ENCODE measurements at places on chromosomes 16 and 17.

DNA sequence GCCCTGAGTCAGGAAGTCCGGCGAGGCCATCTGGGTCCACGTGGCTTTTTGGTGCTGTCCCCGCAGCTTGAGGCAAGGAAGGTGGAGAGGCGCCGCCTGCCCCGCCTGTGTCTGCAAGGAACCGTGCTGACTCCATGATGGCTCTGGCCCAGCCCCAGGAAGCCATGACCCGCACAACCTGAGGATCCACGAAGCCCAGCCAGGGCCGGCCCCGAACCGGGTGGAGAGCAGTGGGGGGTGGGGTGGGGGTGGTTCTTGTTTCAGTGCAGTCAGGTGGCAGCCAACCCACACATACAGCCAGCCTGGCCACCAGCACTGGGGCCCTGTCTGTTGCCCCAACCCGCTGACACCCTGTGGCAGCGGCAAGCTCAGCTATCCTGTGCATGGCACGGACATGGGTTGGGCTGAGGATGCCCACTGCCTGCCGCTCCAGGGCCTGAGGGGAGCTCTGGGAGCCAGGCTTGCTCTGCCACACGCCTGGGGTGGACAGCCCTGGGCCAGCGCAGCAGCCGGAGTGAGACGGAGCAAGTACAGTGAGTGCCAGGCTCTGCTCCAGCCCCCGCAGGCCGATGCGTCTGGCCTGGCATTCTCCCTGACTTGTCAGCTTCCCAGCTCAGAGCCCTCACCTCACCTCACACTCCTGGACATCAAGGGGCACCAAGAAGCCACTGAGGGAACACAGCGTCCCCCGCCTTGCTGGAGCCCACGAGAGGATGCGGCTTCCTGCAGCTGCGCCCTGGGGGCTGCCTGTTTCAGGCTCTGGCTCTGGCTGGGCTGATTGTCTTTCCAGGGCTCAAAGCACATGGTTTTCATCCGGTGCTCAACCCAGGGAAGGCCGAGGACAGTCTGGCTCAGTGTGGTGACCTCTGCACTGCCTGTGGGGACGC is 68.8 kb downstream of the LMF1 start:
- no peak for DNase-seq

- DNase-seq, result no peak
Observed at GRCh38 chr17:33981711-33982601, 273.1 kb upstream of the CCL2 start.

DNA sequence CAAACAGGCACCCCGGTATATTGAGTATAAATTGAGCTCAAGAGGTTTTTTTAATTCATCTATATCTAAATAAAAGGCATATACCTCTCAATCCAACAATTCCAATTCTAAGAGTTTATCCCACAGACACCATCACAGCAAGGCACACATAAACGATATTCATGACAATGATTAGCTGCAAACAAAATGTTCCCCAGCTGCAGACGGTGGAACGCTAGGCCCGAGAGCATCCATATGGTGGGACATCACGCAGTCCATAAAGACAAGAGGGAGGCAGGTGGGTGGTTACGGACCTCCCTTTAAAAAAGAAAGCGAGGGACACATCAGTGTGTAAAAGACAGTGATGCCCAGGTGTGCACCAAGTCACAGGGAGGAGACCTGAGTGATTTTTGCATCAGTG is 28.1 kb downstream of the MEAK7 start:
- no peak for DNase-seq

DNA sequence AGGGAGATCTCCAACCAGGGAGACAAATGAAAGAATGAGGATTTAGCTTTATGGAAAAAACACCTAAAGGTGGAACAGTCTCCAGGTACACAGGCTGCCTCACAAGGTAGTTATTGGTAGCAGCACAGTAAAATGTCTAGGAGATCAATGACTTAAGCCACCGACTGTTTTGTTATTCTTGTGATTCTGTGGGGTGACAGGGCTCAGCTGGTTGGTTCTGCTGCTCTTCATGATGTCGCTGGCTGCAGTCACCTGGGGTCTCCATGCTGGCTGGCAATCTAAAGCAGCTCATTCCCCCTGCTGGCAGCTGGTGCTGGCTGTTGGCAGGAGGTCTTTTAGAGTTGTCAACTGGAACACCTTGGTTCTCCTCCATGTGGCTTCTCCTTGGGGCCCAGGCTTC is 69.2 kb downstream of the FOXL1 start:
- DNase-seq, result no peak

DNA sequence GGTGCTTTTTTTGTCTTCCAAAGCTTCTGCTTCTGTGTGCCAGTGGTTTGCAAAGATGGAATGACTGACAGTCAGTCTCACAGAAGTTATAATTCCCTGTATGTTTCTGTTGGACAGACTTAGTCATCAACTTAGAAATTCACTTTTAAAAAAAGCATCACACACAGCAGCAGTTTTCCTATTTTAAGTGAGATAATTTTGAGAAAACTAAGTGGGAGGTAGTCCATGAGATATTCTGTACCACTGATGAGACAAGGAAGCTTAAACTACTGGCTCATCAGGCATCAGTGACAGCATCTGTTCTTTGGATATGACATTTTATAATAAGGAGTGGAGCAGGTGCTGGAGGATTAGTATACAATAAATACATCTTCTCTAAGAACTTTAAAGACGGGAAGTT is 20.0 kb downstream of the CNP start:
- no peak for DNase-seq

DNA sequence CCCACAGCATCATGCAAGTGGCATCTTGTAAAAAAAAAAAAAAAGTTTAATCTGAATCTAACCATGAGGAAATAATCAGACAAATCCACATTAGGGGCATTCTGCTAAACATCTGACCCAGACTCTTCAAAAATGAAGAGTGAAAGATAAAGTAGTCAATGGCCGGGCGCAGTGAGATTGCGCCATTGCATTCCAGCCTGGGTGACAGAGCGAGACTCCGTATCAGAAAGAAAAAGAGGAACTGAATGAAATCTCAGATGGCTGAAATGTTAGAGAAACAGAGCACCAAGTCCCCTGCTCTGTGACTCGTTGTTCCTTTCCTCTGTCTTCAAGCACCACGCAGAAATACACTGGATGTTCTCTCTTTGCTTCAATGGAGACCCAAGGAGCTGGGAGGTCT is 12.7 kb upstream of the RNF135 start:
- DNase-seq, result no peak

DNA sequence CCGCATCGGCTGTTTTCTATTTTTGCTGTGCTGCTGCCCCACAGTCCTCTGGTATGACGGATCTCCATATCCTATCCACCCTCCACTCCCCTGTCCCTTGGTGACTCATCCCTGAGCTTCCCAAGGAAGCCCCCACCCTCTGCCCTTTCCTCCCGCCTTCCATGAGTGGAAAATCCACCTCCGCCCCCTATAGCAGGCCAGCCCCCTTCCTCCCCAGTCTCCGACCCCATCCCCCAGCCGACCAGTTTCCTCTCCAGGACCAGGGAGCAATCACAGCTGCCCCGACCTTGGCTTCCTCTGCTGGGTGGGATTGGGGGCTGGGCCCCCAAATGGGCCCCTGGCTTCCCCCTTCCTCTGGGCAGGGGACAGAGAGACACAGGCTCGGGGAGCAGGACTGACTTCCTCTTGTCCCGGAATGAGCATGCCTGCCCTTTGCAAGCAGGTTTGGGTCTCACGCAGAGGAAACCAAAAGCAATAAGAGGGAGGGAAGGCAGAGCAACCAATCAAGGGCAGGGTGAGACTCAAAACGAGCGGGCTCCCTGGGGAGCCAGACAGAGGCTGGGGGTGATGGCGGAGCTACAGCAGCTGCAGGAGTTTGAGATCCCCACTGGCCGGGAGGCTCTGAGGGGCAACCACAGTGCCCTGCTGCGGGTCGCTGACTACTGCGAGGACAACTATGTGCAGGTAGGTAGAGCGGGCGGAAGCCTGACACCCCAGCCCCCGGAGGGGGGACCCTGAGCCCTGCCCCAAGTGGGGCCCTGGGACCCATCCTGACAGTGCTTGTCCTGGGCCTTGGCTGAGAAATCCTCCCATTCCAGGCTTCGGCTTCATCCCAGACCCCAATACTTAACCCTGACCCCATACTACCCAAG is at the start of the genes ABI3 and GNGT2:
Gene ABI3, plus strand, starts transcription at position 550 of the 872 bp plus-strand sequence. Its CDS starts 18 bp downstream, at position 568.
Gene GNGT2, minus strand, starts transcription at position 417 of the 872 bp plus-strand sequence. CDS start 3,152 bp downstream, outside the sequence.
- peak; percentile 80 for DNase-seq

GRCh38 chr16:68332411-68333121 is 21.7 kb downstream of the PRMT7 start:
- peak; percentile 45 for DNase-seq

DNA sequence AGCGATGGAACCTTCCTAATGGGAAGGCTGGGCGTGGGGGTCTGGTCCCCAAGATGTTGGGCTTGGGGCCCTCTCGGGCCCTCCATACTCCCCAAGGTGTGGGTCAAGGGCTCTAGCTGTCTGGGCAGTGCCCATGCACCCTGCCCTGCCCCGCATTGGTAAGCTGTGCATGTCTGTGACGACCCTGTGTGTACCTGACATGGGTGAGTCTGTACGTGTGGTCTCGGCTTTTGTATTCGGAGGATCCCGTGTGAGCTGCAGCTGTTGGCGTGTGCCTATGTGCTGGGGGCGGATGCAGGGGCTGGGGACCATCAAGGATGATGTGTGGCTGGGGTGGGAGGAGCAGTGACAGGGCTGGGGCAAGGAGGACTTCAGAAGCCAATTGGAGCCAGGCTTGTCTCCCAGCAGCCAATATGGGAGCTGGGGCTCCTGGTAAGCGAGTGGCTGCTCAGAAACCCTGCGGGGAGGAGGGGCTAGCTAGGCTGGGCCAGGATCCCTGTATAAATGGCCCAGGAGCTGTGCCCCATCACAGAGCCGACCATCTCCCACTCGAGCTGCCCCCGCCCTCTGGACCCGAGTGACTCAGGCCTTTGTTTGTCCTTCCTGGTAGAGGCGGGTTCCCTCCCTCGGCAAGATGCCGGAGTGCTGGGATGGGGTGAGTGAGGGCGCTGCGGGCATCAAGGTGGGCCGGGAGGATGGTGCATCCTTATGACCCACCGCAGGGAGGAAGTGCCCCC is at the start of gene NDRG4:
Gene NDRG4, plus strand, starts transcription at position 529 of the 737 bp plus-strand sequence. Its CDS starts 106 bp downstream, at position 635.
- peak; percentile 58 for DNase-seq

GRCh38 chr17:62179525-62180161 is 114.6 kb upstream of the MED13 start:
- DNase-seq, result no peak
